ENCODE measurements at places on chromosomes 2 and 18.
A peak's percentile ranks its signal among the peaks of the same experiment; 100 is the strongest.

GRCh38 chr2:212421556-212422334 is 116.9 kb downstream of the ERBB4 start:
- DNase-seq: no peak

DNA sequence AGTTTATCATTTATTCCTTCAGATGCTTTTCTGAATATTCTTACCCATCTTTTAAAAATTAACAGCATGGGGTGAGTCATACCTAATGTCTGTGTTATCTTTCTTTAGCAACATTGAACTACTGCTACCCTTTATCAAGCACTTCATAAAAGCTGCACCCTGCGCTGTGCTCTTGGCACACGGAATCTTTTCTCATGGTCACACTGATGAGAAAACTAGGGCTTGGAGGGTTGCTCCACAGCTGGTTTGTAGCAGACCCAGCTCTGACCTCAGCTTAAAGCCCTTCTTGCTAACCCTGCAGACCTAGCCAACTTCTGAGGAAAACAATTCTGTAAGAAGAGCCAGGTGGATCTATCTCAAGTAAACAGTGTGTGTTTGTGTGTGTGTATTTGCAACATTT is 106.3 kb downstream of the RNF144A start:
- DNase-seq: no peak

DNA sequence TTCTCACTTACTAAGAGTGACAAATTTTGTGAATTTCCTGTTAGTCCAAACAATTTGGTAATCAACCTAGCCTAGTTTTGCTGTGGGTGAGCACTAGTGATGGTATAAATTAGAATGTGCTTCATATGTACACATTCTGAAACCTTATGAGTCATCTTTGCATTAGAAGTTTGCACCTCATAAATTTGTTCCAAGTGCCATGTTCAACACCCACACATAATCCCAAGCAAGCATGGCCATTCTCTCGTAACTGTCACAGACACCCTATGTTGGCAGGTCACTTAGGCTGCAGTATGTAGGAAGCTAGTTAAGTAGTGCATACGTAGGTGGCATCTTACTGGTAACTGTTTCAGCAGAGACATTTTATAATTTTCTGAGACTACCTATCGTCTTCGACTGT is 46.9 kb downstream of the NAB1 start:
- peak; percentile 26 for DNase-seq

DNA sequence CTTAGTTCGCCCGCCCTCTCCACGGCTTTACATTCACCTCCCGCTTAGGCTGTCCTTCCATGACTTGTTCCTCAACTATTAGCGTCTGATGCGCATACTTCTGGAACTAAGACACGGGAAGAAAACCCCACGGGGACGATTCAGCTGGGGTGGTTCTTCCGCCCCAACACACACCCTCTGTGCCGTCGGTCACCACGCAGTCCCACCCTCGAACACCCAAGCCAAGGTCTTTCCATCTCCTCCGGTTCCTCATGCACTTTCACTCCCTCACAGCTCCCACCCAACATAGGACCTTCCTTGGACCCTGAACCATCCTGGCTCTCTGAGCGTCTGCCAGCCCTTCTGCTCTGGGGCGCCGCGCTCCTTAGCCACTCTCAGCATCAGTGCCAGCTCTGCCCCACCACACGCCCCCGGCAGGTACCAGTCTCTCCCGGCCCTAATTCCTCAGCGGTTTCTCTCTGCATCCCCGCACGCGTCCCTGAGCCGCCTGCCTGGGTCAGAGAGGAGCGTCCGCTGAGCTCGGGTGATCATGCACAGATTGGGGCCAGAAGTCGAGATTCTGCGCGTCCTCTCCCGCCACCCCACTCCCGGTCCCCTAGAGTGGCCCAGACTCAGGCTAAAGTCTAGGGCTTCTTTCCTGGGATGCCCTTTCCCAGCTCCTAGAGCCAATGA is 522 bp upstream of the SRD5A2 start:
- no peak for DNase-seq

GRCh38 chr2:72183016-72183415 is 35.4 kb upstream of the CYP26B1 start:
- no peak for DNase-seq

DNA sequence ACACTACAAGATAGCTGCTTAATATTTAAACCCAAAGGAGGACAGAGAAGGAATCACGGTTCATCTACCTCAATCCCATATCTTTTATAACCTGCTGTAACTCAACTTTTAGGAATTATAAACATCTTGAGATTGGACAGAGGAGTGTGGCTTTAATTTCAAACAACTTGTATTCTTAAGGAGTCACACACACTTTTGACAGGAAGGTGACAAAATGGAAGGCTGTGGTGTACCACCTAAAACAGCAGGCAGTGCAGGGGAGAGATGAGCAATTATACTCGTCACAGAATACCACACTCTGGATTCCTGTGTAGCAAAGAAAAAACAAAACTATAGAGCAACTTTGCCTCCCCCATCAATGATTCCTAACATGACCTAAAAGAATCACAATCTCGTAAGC is 194.8 kb downstream of the ZEB2 start:
- peak; percentile 71 for DNase-seq

- DNase-seq: no peak
Measured at GRCh38 chr2:199460101-199460671, 2.4 kb upstream of the SATB2 start.

DNA sequence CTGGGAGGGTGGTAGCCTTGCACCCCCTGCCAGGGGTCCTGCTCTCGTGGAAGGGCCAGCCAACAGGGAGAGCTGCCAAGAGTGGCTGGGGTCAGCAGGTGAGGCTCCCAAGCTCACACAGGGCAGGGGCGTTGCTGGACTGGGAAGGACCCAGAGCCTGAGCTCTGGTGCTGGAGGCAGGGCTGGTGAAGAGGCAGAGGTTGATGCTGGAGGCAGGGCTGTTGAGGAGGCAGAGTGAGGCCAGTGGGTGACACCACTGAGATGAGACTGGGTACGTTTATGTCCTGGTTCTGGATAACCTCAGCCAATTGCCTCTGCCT is 7.0 kb downstream of the ADRA2B start:
- no peak for DNase-seq

DNA sequence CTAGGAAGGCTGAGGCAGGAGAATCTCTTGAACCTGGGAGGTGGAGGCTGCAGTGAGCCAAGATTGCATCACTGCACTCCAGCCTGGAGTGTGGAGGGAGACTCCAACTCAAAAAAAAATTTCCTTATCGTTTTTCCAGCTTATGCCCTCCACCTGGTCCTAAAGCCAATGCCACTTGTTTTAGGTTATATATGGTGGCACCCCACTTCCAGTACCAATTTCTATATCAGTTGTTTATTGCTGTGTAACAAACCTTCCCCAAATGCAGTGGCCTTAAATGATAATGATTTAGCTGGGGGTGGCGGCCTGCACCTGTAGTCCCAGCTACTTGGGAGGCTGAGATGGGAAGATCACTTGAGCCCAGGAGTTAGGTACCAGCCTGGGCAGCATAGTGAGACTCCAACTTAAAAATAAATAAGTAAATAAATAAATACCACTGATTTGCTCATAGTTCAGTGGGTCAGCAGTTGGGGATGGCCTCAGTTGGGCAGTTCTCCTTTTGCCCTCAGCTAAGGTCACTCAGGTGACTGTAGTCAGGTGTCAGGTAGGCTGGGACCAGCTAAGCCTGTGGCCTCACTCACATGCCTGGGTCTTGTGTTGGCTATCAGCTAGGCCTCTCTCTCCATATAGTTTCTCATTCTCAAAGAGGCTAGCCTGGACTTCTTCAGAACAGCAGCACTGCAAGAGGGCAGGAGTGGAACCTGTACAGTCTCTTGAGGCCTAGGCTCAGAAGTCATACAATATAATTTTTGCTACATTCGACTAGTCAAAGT is 113.7 kb upstream of the GATA6 start:
- no peak for DNase-seq

GRCh38 chr2:19207452-19207851 is 151.0 kb downstream of the OSR1 start:
- DNase-seq: no peak

GRCh38 chr2:30577151-30577550 is 130.1 kb downstream of the LCLAT1 start:
- DNase-seq: no peak

GRCh38 chr2:112795774-112796173 is 11.5 kb upstream of the IL1A start:
- no peak for DNase-seq

GRCh38 chr2:216911886-216912285 is 52.0 kb upstream of the TNP1 start:
- no peak for DNase-seq

DNA sequence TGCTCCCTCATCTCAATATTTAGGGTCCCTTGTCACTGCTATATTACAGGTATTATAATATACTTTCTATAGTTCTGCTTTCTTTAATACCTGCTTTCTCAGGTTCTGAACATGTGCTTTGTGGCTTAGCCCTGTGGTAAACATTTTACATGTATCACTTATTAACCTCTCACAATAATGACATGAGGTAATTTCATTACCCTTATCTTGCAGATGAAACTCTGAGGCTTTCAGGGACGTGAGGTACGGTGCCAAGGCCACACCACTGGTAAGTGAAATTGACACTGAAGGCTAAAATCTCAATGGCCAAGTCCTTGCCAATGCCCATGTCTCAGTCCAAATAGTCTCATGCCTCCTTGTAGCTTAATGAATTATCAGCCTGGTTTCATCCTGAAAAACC is 21.7 kb downstream of the LINC00305 start:
- no peak for DNase-seq

DNA sequence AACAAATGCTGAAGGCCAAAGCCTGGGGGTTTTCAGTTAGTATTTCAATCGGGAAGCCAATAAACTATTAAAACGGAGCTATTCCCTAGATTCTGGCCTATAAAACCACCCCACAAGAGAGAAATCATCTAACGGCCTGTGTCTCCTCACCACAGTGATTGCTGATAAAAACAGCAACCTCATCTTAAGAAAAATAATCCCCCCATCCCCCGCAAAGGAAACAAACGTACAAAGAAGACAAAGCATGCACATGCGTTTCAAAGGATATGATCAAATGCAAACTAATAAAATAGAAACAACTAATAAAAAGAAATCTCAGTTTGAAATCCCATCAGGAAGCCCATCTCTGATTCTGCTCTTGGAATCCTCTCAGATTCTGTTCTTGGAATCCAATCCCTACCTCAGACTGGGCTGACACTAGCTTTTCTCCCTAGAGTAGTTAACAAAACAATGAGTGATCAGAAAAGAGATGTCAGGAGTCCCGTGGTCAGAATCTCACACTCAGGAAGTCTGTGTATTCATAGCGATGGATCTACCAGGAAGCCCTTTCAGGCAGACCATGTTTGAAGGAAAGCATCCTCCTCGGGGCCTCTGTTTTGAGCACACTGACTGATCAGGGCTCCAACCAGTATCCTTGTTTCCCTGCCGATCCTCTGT is 150.7 kb downstream of the THADA start:
- no peak for DNase-seq

DNA sequence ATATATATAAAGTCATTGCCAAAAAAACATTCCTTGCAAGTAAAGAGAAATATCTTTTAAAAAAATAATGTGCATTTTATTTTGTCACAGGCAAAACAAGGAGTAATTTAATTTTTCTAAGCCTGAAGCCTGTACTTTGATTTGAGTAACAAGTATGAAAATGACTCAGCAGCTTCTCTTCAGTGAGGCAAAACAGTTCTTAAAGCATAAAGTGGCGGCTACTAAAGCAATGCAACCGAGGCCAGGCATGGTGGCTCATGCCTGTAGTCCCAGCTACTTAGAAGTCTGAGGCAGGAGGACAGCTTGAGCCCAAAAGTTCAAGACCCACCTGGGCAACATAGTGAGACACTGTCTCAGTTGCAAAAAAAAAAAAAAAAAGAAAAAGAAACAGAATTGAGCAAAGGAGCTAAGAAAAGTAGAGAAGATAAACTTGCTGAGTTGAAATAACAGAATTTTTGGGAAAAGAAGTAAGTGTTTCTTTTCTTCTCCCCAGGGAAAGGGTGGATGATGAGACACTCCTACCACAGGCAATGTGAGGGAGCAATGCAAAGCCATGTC is 29.6 kb downstream of the DOK1 start:
- no peak for DNase-seq

GRCh38 chr2:42810971-42811811 is 18.8 kb upstream of the HAAO start:
- peak; percentile 54 for DNase-seq

- DNase-seq: no peak
Measured at GRCh38 chr2:202171241-202171825, 67.1 kb downstream of the SUMO1 start.

GRCh38 chr18:10661317-10661716 is 135.5 kb downstream of the NAPG start:
- no peak for DNase-seq

GRCh38 chr2:74951211-74951754 is 7.2 kb upstream of the POLE4 start:
- DNase-seq: no peak

DNA sequence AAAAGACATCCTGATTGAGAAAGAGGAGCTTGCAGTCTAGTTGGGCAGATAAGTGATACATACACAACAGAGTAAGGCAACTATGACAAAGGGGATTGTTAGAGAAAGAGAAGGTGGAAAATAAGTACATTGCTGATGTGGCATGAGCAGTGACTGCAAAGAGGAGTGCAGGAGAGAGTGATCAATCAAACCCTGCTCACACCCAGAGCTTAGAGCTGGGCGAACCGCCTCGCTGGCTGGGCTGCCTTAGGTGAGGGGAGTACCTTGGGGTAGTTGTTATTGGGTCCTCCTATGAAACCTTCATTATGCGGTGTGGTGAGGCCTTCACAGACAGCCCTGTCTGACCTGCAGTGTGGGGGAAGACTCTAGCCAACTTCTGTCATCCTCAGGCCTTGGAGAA is 161.7 kb downstream of the FHOD3 start:
- DNase-seq: no peak

GRCh38 chr2:136448986-136449780 is 316.2 kb upstream of the THSD7B start:
- no peak for DNase-seq

- peak; percentile 61 for DNase-seq
Measured at GRCh38 chr2:207531032-207531952, 1.5 kb downstream of the CREB1 start.

DNA sequence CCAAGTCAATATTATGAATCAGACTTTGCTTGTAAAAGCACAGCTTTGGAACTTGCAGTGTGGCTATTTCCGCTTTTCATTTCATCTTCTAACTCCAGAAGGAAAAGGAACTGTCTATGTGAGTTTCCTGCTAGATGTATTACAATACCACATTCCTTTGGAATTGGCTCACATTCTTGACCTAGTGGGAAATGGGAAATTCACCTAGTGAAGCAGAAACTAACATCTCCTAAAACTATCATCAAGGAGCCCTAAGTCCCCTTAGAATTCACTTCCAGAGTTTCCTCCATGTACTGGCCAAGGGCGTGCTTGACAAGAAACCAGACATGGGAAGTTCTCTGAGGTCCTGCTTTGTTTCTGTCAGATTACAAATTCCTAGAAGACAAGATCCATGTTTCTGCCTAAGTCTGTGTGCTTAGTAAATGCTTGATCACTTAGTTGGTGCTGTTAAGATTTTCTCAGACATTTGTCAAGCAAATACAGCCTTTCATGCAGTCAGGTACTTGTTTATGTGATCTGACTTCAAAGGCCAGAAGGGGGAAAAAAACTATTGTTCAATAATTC is 275.7 kb upstream of the FN1 start:
- no peak for DNase-seq

Data from CD4-positive, alpha-beta T cell treated with Interleukin-17A for 1 hour (primary cell).